ENCODE measurements at places on chromosomes 11 and 22.

DNA sequence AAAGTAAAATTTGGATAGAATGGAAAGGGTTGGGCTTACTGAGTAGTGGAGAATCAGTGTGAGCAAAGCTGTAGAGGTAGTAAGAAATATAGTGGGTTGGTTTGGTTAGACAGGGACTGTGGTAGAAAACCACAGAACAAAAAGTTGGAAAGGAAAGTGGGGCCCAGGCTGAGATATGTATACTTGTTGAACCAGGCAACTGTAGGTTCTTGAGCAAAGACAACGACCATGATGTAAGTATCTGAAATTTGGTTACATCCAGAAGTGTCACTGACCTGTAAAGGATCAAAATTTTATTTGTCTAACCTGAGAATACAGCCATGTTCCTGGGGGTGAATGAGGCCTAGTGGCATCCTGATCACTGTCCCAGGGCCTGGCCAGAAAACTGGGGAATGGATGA, 114.1 kb downstream of the STIM1 start:
- no peak for DNase-seq

GRCh38 chr11:112809429-112809828, 151.8 kb upstream of the NCAM1 start:
- DNase-seq = no peak

DNA sequence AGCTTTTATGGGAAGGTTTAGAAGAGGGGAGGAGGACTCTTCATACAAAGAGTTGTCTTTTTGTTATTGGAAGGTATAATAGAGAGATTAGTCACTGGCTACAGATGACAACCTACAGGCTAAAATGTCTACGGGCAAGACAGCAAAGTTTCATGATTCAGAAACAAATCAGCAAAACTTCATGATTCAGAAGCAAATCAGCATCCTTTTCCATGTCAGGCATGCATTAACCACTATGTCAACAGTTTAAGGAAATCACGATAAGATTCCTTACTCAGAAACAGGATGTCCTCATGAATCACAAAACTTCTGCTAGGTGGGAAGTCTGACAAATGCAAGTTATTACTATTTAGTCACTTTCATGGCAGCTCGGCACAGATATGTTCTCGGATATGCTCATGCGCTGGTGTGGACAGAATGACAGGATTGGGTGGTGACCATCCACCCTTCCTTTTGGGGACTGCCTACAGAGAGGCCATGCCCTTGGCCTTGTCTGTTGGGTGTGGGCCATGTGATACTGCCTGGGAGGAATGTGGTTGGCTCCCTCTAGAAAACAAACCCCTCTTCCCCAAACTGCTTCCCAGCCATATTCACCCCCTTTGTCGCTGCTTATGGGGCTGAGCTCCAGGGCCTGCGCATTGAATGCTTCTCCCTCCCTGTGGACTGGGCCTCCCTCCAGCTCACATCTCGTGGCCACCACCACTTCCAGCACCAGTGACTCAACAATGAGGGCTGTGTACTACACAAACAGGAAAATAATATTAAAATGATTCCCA, 10.1 kb downstream of the C11orf91 start:
- DNase-seq = peak; percentile 63

GRCh38 chr11:13880634-13881033, 81.9 kb upstream of the SPON1 start:
- DNase-seq = no peak

- DNase-seq = no peak
Observed at GRCh38 chr11:19939415-19939929, 220.8 kb downstream of the DBX1 start.

DNA sequence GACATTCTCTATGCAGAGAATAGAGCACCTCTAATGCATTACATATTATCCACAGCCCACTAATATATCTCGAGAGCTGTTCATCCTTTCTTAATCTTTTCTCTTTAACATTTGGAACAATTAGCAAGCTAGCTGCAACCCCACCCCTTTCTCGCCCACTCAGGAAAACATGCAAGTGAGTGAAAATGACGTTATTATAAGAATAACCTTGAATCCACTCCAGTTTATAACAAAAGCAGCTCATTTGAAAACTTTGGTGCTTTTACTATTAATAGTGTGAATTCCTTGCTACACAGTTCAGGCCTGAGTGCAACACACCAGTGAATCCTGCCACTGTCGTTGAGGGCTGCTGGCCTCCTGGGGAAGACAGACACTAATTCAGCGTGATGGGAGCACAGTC, 63.3 kb upstream of the BMAL1 start:
- no peak for DNase-seq

DNA sequence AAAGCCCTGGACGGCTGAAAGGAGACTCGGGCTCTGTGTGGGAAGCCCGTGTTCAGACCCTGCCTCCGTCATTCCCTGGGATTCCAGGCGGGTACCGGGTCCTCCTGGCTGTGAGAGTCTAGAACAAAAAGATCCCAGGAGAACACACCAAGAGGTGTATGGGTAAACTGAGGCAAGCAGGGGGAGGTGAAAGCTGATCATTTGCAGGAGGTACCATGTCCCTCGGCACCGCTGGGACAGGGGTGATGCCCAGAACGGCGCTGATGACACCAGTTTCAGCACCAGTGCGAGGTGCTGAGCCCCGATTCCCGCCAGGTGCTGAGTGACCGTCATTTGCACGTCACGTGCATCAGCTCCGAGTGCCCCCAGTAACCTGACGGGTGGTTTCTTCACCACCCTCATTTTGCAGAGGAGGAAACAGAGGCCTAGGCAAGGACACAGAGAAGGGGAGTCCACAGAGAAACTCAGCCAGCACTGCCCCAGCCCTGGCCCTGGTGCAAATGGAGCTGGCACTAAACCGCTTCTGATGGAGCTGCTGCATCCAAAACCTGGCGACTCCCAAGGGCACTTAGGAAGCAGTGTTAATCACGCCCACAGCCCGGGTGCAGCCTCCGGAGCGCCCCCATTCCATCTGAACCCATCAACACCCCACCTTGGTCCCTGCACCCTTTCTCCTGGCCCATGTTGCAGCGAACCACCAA, 16.8 kb downstream of the MACROD1 start:
- no peak for DNase-seq

DNA sequence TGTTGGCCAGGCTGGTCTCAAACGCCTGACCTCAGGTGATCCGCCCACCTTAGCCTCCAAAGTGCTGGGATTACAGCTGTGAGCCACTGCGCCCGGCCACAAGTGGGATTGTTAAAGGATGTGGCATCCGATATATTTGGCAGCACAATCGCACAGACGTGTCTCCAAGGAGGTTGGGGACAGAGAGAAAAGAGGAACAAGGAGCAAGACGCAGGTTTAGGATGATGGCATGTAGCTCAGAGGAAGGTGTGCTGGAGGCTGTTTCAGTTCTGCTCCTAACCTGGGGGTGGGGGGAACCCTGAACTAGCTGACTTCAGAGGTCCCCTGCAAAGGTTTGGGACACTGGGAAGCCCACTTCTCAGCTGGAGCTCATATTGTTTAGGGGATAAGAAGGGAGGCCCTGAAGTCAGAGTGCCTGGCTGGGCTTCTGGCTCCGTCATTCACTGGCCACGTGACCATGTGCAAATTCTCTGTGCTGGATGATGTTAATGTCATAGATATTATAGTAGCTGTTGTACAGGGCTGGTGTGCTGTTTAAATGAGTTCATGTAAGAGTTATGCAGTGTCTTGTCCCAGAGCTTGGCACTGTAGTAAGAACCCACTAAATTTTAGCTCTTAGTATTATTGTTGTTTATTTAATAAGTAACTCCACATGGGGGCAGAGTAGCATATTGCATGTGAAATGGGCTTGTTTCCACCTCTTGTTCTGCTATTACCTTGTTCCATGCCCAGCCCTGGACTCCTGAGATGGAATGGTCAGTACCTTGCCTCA, 129.7 kb downstream of the ST3GAL4 start:
- DNase-seq = no peak

DNA sequence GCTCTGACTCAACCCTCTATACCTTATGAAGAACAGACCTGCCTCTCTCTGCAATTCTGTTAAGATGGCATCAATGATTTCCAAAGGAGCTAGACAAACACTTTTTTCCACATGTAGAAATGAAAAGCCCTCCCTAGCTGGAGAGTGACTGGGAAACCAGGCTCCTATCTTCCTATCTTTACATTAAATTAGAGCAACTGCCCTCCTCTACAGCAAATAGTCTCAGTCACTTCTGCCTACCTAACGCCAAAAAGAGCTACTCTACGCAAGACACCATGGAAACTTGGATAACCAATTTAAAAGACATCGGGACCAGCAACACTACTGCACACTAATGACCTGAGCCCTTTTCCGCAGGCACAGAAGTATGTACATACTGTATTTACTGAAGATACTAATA, 84.8 kb downstream of the MICAL3 start:
- no peak for DNase-seq

DNA sequence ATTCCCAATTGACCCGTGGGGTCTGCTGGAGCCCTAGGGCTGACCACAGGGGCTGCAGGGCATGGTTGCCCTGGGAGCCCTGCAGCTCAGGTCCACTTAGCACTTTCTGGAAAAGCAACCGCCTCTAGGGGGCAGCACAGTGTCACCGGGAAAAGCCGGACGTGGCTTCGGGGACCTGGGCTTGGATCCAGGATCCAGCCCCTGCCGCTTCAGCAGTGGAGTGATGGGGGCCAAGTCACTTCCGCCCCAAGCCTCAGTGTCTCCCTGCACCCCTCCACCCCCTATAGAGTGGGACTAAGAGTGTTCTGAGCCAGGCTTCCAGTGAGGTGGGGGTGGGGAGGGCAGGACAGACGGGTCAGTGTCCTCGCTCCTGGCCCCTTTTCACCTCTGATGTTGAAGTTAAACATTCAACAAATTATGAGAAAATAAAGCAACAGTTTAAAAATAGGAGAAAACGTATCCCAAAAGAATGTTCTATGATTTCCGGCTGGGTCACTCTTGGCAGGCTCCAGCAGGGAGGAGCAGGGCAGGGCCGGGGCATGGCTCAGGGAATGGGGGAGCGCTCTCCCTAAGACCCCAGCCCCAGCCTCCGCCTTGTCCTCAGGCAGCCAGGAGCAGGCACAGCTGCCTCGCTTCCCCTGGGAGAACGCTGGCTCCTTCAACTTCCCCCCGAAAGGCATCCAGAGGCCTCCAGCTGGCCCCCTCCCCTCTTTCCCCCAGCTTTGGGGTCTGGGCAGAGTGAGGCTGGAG, 96.5 kb upstream of the FGF3 start:
- peak; percentile 34 for DNase-seq

DNA sequence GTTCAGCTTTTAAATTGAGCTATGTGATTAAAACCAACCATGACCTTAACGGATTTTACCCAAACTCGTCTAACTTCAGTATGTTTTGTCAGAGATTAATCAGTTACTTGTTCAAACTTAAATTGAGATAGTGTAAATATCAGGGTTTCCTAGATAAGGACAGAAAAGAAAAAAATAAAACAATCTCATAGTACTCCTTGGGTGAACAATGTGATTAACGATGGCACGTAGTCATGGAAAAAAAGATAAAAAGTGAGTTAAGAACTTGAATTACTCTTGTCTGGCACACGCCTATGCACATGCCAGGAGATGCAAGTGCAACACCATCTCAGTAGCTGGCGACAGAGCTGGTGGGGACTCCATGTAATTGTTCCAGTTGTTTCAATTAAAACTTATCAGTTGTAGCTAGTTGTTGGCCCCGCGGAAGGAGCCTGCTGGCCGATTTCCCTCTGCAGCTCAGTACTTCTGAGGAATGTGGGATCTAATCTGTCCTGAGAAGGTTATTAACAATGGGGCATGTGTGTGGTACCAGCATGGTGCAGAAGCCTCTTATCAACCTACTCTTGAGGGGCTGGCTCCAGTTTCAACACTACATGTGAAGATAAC, 3.0 kb downstream of the RASSF10 start:
- DNase-seq = no peak

- DNase-seq = no peak
Observed at GRCh38 chr11:31861011-31861410, 49.9 kb upstream of the PAX6 start.

GRCh38 chr22:44554411-44554810, 56.4 kb upstream of the RTL6 start:
- no peak for DNase-seq

DNA sequence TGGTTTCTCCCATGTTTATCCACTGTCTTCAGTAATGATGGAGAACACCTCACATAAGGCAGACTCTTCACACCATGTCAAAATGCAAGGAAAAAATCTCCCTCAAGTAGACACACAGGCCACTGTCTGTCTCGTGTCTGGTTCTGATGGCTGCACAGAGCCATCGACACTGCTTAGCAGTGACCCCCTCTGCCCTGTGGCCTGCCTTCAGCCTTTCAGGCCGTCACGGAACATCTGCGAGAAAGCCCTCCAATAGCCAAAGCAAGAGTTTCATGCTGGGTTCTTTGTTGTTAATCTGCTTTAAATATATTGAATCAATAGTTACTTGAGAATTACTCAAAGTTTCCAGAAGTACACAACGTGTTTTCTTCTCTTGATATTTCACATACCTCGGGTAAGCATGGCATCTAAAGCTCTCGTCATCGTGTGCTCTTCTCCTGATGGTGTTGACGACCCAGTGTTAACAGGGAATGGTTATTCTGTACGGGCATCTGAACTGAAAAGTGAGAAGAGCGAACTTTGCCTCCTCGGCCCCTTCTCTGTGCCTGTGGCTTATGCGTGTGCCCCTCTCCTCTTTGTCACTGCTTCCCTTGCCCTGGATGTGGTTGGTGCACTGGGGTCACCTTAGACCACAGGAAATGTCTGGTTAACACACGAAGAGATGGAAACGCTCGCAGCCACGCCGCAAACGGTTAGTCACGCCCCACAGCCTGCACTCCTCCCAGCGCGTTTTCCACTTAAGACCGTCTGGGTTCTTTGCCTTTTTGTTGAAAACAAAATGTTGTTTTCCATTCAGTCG, 33.4 kb upstream of the CTTN start:
- no peak for DNase-seq

- no peak for DNase-seq
Observed at GRCh38 chr11:6062691-6063358, 32.3 kb upstream of the OR56A1 start.

Data from posterior cingulate gyrus (tissue), 11 donors.